ENCODE measurements at places on chromosomes 12 and 14.

GRCh38 chr14:71694591-71695530 lies 237.4 kb upstream of the RGS6 start:
- no peak for DNase-seq

- DNase-seq = no peak
Measured at GRCh38 chr12:10247436-10248058, 34.9 kb downstream of the GABARAPL1 start.

DNA sequence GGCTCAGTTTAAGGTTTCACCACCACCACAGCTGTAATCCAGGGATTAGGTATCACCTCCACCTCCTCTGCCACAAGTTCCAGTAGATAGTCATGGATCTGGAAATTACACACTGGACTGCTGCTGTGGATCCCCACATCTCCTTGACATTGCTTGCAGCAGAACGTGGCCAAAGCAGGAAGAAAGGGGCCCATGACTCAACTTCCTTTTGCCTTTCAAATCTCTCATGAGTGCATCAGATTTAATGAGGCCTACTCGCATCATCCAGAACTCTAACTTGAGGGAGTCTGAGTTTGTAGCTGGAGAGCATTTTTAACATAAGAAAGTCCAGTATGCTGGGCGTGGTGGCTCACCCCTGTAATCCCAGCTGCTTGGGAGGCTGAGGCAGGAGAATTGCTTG lies 29.2 kb upstream of the TMED10 start:
- DNase-seq = no peak

- DNase-seq = no peak
Measured at GRCh38 chr14:71441126-71441525, 491.1 kb upstream of the RGS6 start.

DNA sequence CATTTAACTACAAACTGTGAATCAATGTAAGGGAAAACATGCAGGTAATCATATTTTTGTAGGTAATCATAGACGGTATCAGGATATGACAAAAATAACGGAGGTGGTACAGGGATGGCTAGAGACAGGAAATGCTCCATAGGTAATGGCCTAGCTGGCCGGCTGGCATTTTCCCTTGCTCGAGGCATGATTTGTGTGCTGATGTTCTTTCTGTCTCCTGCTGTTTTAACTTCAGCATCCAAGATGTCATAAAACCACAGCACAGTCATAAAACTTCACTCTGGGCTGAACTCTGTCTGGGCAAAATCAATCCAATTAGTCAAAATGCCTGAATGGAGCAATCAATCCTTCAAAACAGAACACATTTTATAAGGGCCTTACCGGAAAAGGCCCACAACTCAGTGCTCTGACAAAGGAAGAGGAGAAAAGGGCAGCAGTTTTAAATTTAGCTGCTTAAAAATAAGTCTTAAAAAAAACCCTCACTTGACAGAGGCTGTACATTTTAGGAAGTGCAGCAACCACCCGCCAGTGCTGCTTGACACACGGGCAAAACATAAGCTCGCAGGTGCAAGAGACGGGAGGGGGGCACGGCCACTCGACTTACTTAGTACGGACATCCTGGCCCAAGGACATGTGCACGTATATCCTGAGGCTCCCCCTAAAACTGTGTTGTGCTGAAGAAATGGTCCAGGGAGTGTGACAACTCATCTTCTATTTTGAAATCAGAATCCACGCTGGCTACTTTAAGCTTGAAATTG lies 40.5 kb upstream of the GPR68 start:
- DNase-seq = no peak

- no peak for DNase-seq
Measured at GRCh38 chr12:110731479-110731878, 11.2 kb downstream of the PPP1CC start.

GRCh38 chr12:80598004-80598606 lies 109.3 kb upstream of the MYF6 start:
- DNase-seq = no peak

Data from CD4-positive, alpha-beta T cell treated with Interleukin-10 for 1 hour (primary cell).